Cardiac muscle cell (in vitro differentiated cells and primary cell): ENCODE measurements at places on chromosomes 4 and X. TPM values are rescaled to one million over a fixed set of nuclear protein-coding genes. Genes with fewer than 3 reads are reported as not detected.

The HMX1 gene
- polyA plus RNA-seq = 0.13 TPM in 1 of 2 replicates, not detected in the other

- DNase-seq = no peak
Measured at GRCh38 chr4:153084224-153084979, 119.8 kb upstream of the TRIM2 start.

GRCh38 chr4:133151341-133151690 lies 2.2 kb downstream of the PCDH10 start:
- peak; percentile 39 for DNase-seq

The MXRA5 gene
- 0.05 TPM in 1 of 2 replicates, not detected in the other for polyA plus RNA-seq

GRCh38 chr4:113049421-113050370 lies at the start of gene ANK2:
ANK2 (plus strand) TSS chr4:113049653; CDS start chr4:113049729, 76 bp downstream.
- DNase-seq = no peak

The XAGE2 gene
- polyA plus RNA-seq = not detected in 2 replicates

- no peak for DNase-seq
Measured at GRCh38 chr4:1354136-1354982, 7.4 kb downstream of the UVSSA start.

- no peak for DNase-seq
Measured at GRCh38 chr4:9964879-9965278, 56.4 kb downstream of the SLC2A9 start.

- DNase-seq = no peak
Measured at GRCh38 chr4:15771216-15772058, 6.7 kb upstream of the CD38 start.

The MSANTD1 gene
- polyA plus RNA-seq = 0.37 and 0.92 TPM in 2 replicates

- DNase-seq = no peak
Measured at GRCh38 chr4:125663896-125664767, 349.4 kb downstream of the FAT4 start.

GRCh38 chr4:15250021-15250441 lies 177.8 kb upstream of the C1QTNF7 start:
- peak; percentile 74 for DNase-seq

DNA sequence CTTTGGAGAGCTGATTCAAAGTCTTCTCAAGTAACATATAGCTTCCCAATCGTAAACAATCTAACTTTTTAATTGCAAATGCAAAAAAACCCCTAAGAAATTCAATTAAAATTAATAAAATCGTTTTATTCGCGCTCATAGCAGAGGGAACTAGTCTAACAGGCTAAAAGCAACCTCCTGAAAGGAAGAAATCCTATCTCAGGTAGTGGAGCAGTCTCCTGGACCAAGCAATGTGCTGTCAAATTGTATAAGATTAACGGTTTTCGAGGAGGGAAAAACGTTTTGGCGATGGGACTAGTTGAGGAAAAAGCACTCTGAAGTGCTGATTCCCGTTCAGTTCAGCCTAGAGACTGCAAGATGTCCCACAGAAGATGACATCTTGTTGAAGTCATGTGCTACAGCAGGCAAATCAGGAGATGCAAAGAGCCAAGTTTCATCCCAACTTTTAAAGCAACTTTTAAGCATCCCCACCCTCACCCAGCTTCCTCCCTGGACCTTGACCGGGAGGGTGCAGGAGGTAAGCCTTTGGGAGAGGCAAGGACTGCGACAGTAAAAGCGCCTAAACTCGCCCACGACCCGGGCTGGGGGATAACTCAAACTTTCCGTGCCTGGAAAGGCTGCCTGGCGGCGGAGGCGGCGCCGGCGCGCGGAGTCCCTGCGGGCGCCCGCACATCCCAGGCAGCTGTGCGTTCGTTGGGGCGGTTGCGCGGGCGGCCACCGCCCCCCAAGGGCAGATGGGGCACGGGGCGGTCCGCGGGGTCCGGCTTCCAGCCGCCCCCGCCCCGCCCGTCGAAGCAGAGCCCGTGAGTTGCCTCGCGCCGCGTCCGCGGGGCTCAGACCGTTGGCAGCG lies 784 bp downstream of the MAP7D3 start:
- peak; percentile 18 for DNase-seq

DNA sequence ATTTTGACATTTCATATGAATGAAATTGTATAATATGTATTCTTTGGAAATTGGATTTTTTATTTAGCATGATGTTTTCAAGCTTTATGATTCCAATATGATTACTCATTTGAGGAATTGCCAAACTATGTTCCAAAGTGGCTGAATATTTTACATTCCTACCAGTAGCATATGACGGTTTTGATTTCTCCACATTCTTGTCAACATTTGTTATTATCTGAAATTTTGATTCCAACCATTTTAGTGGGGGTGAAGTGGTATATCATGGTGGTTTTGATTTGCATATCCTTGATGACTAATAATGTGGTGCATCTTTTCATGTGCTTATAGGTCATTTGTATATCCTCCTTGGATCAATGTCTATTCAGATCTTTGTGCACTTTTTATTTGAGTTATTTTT lies 2.6 kb upstream of the BEX1 start:
- DNase-seq = peak; percentile 64

The RGN gene
- polyA plus RNA-seq = 7.4 and 31.6 TPM in 2 replicates

- no peak for DNase-seq
Measured at GRCh38 chr4:172109466-172109865, 296.3 kb downstream of the GALNTL6 start.

GRCh38 chr4:88809576-88810219 lies 112.1 kb upstream of the NAP1L5 start:
- DNase-seq = no peak

The OTC gene
- not detected in 2 replicates for polyA plus RNA-seq

DNA sequence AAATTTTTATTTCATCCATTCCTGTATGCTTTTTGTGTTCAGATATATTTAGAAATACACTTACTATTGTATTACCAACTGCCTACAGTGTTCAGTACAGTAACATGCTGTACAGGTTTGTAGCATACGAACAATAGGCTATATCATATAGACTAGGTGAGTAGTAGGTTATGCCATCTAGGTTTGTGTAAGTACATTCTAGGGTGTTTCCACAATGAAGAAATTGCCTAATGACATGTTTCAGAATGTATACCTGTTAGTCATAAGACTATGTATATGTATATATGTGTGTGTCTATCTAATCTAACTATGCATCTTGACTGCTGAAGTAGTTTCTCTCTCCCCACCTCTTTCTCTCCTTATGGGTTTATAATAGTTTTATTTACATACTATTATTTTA lies 51.5 kb upstream of the BTC start:
- DNase-seq = no peak

DNA sequence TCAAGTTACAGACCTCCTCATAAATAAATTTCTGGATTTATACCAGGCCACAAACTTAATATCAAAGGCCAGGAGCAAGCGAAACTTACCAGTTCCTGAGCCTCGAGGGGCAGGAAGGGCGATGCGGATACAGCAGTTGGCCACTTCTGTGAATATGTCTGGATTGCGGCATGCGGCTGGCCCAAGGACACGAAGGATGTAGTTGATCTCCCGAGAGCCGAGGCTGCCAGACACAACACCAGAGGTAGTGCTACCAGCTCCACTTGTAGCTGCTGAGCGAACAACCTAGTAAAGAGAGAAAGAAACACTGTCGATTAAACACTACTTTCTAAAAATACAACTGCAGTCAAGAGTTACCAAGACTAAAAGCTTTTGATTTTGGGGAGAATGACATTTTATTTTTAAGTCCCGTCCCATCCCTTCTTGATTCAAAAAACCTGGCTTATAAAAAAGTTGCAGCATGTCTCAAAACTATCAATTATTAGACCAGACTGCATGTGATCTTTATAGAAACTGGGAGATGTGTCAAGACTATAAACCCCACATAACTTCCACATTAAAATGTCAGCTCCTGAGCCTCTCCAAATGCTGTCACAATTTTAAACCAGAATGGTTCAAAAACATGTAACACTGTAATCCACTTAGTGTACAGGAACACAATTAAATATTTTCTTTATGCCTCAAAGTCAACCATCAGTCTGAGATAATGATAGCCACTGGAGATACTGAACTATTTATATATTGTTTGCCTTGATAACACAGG lies 105.6 kb downstream of the HUWE1 start:
- no peak for DNase-seq

DNA sequence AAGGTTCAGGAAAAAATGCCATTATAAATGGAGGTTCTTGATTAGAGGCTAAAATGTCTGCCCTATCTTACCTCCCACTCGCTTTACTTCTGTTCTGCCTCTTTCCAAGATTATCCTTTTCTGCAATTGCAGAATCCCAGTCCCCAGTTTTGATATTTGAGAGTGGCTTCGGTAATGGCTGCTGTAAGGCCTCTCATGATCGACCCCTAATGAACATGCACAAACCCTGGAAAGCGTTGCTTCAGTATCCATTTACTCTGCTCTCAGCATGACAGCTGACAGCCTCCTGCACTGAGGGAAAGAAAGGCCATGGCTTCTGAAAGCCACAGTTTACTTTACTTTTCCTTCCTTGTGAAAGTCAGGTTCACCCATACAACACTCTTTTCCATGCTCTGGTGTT lies 325.4 kb upstream of the GALNT7 start:
- DNase-seq = no peak

The JAKMIP1 gene
- polyA plus RNA-seq = 0.42 and 0.68 TPM in 2 replicates

- no peak for DNase-seq
Measured at GRCh38 chrX:94515009-94515408, 841.0 kb downstream of the FAM133A start.

The SLC6A14 gene
- not detected in 2 replicates for polyA plus RNA-seq

GRCh38 chrX:93598076-93598475 lies 75.3 kb downstream of the NAP1L3 start:
- DNase-seq = no peak

The BBS12 gene
- 7.4 and 9.9 TPM in 2 replicates for polyA plus RNA-seq

The ADH5 gene
- polyA plus RNA-seq = 177 and 199 TPM in 2 replicates

The SCD5 gene
- 1.5 and 3.7 TPM in 2 replicates for polyA plus RNA-seq

DNA sequence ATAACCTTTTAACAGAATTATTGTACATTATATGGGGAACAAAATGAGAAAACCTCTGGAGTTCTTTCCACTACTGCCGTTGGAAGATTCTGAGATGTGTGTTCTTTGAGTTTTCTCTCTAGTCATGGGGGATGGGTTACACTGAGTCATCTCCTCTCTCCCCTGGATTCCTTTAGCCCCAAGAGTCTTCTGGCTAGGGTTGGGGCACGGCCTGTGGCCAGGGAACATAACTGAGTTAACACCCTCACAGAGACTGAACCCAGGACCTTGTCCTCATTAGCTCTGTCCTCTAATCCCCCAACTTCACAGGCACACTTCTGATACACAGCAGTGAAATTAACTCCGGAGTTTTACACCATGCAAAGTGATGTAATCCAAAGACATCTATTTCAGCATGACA lies 142.3 kb upstream of the F9 start:
- DNase-seq = no peak

- DNase-seq = no peak
Measured at GRCh38 chr4:1232661-1233621, 16.0 kb downstream of the CTBP1 start.

DNA sequence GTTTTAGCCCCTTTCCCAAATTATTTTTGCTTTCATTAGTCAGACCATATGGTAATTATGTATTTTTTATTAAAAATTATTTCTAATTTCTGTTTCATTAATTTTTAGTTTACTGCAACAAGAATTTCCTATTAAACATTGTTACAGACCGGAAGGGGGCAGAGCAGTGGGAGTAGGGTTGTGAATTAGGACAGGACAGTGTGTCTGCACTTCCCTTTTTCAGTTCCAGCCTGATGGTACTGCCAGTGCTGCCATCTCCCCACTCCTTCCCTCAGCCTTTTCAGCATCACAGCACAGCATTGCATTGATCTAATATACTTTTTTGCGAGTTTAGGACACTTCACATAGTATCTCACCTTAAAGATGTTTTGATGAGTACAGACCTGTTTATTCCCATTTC lies 76.5 kb downstream of the STIM2 start:
- DNase-seq = no peak
